ENCODE measurements at places on chromosomes 4 and X.

GRCh38 chr4:120081726-120082125 is 15.1 kb upstream of the MAD2L1 start:
- no peak for DNase-seq

DNA sequence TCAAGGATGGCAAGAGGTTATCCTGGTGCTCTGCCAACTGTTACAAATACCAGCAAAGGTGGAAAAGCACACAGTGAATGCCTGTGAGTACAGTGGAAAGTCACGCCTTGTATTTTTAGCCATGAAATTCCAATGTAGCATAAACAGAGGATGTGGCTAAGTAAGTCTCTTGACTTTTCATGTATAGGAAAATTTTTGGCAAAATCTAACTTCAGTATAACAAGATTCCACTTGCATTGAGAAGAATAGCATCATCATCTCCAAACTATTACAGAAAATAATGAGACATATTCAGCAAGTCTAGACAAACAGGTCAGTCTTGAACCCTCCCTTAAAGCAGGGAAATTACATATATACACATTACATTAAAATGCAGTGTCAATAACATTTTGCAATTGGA is 7.9 kb downstream of the SLC10A6 start:
- DNase-seq = no peak

DNA sequence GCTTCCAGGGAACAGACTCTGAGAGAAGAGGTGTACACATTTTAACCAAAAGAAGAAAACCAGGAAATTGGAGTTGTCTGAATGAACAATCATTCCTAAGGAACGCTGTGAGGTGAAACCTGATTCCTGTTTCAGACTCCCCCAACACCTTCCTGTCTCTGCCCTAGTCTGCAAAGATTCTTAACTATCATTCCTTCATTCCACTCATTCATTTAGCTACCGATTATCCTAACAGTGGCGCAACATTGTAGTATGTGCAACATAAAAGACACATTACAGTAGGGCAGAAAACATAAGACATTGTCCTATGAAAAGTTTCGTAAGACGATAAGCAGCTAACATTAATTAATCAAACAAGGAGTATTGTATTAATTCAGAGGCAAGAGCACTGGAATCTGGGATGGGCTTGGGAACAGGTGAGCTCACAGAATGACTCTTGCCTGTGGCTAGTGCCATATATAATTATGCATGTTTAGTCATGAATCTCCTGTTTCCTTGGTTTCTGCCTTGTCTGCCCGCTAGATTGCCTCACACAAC is 23.8 kb upstream of the ADH7 start:
- DNase-seq = no peak

- no peak for DNase-seq
Observed at GRCh38 chr4:54625391-54625790, 32.4 kb upstream of the KIT start.

GRCh38 chrX:13662355-13662791 is 9.4 kb downstream of the TCEANC start:
- no peak for DNase-seq
